NCI-H526 treated with DMSO at 0.1 percent for 48 hours (cell line): ENCODE measurements at places on chromosomes 13 and 19.

DNA sequence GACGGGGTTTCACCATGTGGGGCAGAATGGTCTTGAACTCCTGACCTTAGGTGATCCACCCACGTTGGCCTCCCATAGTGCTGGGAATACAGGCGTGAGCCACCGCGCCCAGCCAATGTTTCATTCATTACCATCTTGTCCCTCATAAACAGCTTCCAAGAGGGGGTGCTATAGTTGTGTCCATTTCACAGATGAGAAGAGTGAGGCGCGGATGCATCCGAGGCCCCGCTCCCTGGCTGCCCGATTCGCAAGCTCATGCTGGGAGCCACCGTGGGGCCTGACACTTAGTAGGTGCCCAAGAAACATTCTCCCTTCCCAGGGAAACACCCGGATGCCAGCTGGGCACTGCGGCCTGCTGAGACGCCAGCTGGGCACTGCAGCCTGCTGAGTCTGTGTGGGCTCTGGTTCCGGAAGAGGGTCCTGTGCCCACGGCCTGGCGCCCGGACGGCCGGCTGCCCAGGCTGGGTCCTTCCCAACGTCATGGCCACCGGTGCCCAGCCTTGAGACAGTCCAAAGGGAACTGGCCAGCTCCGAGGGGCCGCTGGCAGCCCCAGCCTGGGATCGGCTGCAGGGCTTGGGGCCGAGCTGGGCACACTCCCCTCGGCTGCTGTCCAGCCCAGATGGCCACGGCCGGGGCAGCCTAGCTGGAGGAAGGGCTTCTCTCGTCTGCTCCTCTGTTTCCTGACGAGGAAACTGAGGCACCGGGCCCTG is 54.7 kb downstream of the NFIC start:
- DNase-seq, result no peak

DNA sequence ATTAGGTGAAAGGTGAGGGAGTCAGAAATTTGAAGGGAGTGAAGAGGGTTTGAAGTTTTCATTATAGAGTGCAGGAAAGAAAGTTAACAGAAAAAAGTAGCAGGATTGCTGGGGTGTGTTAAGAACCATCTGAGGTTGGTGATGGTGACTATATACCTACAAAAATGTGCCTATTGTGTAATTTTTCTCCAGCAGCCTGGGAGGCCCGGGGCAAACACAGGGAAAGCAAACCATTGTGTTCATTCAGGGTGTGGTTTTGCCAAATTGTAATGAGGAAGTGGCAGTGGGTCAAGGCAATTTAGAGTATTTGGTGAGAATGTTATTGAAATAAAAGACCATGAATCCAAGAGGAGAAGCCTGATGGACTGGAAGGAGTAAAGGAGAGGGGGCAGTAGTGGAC is 8.2 kb upstream of the SUCLA2 start:
- no peak for DNase-seq

DNA sequence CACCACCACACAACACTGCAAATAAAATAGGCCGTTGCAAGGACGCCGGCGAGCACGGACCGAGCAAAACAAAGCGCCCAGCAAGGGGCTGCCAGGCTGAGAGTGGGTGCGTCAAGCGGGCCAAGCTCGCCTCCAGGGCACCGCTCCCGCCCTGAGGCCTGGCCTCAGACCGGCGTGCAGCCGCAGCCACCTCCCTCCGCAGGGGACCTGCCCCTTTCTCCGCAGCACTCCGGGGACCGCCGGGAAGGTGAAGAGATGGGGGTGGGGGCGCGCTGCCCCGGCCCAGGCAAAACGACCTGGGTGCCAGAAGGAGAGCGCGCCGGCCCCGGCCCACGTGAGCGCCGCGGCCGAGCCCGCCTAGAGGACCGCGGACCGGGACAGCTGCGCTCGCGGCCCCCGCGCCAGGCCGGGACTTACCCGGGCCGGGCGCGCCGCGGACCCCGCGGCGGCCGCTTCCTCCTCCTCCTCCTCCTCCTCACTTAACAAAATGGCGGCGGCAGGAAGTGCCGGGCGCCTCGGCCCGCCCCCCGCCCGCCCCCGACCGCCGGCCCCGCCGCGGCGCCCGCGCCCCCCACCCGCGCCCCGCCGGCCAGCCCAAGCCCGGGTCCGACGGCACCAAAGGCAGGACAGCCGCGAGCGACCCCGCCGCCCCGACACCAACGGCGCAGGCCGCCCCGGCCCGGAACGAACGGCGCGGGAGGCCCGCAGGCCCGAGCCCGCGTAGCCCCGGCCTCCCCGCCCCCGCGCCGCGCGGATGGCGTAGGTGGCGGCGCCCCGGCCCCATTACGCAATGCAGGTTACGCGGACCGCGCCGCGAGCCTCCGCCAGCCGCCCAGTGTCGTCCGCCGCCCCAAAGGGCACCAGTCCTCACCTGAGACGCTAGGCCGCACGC is 674 bp downstream of the BRD4 start:
- DNase-seq, result no peak

- no peak for DNase-seq
These were observed 2.6 kb downstream of the ISYNA1 start for GRCh38 chr19:18435178-18435841.

DNA sequence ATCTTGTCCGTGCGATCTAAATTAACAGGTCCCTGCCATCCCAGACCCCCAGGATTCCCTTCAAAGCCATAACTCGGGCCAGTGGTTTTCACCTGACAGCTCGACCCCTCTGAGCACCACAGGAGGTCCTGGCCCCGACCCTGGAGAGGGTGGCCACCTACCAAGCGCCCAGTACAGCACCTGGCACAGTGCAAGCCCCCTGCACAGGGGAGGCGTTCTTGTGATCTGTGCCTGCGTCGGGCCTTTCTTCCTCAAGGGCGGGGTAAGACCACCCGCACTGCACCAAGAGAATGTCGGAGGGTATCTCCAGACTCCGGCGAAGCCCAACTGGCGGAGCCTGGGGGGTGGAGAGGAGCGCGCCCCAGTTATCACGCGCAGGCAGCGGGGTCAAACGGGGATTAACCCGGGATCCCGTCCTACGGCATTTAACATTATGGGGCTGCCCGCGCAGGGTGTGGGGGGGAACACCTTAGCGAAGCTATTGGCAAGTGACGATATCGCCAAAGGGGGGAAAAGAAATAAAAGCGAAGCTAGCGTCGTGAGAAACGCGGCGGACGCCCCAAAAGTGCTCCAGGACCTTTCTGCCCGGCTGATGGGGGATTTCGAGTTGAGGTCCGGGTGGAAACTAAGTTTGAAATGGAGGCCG is 1.3 kb upstream of the HNRNPL start:
- DNase-seq, result no peak

GRCh38 chr13:78638216-78638615 is 20.7 kb downstream of the OBI1 start:
- no peak for DNase-seq

- no peak for DNase-seq
These were observed 25.0 kb upstream of the TNFSF11 start for GRCh38 chr13:42548731-42549551.

DNA sequence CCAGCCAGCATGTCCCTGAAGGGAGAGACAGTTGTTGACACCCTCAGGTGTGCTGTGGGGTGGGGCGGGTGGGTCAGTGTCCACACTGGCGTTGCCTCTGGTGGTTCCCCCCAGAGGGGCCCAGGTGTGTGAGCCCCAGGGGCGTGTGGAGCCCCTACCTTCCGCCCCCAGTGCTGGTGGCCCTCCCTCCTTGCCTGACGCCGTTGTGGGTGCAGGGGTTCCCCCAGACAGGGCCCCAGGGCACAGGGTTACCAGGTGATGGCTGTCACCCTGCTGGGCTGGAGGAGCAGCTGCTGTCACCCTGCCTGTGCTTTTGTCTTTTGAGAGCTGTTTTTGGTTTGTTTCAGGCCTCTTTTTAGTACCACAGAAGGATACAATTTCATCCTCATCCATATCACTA is 27.2 kb downstream of the ATP4B start:
- no peak for DNase-seq

DNA sequence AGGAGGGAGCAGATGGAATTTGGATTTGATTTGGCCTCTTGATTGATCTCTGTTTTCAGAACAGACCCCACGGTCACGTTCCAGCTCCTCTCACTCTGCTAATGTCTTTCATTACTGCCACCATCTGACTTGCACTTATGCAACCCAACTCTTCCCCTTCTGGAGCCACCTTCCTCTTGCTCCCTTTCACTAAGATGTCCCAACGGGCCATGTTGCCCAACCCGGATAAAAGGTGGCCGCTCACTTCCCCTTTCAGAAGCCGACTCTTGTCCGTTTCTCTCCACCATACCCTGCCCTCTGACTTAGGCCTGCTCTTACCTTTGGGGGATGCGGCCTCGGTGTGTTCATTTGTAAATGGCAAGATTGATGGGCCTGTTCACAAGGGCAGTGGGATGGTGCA is 27.4 kb upstream of the CYP4F8 start:
- no peak for DNase-seq
